ENCODE measurements at places on chromosomes 7 and 10.

DNA sequence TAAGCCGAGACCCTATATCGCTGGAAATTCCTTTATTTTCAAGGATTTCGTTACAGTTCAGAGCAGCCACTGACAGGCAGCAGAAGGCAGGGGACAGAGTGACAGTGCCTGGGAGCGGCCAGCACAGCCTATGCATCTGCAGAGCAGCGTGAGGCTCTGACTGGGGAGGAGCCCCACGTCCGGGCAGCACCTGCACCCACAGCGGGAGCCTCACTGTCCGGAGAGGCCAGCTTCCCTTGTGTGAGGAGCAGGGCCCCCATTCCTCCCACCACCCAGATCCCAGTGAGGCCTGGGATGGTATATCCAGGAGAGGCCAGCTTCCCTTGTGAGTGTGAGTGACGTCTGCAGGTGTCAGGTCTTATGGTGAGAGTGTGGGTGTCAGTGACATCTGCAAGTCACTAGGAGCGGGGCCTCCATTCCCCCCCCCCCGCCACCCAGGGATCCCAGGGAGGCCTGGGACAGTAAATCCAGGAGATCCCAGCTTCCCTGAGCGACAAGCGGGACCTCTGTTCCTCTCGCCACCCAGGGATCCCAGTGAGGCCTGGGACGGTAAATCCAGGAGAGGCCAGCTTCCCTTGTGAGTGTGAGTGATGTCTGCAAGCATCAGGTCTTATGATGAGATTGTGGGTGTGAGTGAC, 259.1 kb downstream of the PTPRN2 start:
- no peak for DNase-seq

DNA sequence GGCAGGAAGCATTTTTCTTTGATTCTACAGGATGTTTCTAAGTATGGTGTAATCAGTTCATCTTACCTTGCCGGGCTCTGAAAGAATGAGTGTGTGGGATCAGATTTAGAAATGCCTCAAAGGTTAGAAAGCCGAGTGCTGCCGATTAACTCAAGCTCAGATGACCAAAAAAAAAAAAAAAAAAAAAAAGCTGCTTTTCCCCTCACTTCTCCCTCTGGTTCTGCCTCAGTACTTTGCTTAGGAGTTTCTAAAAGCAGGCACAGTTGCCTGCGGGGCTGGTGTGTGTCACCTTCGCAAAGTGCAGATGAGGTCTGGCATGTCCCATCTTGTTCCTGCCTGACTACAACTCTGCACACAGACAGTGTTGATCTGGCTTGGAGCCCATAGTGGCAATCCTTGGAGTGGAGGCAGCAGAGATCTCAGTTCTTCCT, 47.0 kb downstream of the KIAA1217 start:
- no peak for DNase-seq

- DNase-seq, result no peak
Measured at GRCh38 chr10:27724287-27724686, 21.3 kb downstream of the MKX start.

GRCh38 chr10:97888641-97889262, 39.1 kb downstream of the GOLGA7B start:
- no peak for DNase-seq

DNA sequence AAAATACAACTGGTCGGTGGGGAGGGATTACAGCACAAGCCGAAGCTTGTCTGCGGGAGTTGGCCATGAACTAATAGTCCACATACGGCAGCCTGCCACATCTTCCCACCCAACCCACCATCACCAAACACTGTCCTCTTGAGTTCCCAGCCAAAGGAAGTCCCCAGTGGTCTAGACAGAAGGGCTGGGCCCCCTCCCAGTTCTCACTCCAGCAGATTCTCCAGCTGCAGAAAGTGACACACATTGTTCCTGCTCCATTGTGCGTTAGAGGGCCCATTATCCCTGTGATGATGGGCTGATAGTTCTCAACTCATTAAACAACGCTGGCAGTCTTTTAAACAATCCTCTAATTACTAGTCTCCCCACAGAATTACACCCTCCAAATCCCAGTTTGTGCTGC, 148.0 kb downstream of the FGFR2 start:
- no peak for DNase-seq

GRCh38 chr7:50352282-50352681, 47.8 kb downstream of the IKZF1 start:
- DNase-seq, result no peak

DNA sequence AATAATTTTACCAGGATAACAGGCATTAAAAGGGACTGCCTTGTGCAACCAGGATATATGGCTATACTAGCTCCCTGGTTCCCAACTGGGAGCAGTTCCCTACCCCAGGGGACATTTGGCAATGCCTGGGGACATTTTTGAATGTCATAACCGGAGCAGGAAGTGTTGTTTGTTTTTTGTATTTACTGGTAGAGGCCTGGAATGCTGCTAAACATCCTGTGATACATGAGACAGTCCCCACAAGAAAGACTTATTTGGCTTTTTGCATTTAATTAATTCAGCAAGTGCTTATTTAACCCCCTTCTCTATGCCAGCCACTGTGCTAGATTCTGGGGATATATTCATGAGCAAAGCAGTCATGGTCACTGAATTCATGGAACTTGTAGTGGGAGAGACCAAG, 181.2 kb downstream of the BBS9 start:
- no peak for DNase-seq

DNA sequence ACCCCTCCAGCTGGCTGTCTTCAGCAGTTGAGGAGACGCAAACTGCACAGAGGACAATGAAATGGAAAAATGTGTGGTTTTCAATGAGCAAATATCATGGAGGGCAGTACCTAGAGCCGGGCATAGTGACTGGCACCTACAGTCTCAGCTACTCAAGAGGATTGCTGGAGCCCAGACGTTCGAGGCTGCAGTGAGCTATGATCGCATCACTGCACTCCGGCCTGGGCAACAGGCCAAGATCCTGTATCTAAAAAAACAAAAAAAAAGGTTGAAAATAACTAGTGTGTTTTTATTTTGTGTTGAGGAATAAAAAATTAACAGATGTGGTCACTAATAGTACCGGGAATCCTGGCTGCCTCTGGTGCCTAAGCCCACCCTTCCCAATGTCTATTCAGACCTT, 345.5 kb downstream of the GALNT17 start:
- DNase-seq, result no peak

DNA sequence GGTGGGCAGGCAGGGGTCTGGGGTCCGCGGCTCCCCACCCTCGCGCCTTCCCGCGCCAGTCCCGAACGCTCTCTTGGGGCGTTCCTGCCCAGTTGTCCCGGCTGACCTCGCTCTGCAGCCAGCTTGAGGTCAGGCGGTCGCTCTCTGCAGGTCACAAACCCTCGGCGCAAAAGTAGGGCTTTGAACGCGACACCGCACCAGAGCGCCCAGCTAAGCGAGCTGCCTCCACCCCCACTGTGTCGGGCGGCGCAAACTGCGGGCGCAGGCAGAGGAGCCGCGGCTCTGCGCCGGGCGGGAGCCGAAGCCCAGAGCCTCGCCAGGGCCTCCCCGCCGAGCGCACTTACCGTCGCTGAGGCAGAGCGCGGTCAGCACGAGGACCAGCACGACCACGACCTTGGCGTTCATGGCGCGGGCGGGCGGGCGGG, 284 bp downstream of the CXCL12 start:
- DNase-seq, result no peak

GRCh38 chr10:119541046-119541445, 1.5 kb downstream of the RGS10 start:
- peak; percentile 29 for DNase-seq

- no peak for DNase-seq
Measured at GRCh38 chr10:100245484-100246220, 16.3 kb upstream of the CHUK start.

- no peak for DNase-seq
Measured at GRCh38 chr7:43954524-43955228, 28.4 kb downstream of the UBE2D4 start.

DNA sequence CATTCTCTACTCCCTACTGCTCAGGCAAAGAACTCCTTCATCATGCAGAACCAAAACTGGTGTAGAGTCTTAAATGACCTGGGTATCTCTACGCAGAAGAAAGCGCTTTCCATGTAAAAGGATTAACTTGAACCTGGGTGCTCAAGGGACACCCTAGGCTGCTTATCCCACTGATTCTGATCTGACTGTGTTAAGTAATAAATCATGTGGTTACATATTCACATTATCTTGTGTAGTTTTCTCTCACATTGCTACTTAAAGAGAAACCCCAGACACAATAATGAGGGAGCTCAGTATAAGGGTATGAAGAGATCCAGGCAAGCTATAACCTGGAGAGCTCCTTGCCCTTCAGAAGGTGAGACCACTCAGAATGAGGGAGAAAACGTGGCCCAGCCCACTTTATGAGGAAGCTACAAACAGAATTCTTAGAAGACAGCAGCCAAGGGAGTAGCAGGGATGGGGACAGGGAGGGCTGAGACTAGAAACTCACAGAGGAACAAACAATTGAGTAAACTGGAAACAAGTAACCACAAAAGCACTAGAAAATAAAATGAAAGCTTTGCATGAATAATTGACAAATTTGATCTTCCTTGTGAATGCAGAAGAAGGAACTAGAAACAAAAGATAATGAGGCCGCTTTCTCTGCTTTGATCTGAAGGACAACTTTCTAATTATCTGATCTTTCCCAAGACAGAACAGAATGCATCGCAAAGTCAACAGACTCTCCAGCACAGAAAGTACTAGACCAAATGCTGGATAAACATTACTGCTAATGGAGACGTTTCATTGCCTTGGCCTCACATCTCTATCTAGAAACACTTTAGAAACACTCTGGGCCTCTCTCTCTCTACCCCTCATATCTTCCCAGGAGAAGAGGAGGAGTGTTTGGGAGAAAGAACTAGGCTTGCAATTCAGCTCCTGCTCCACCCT, 76.1 kb downstream of the LRRC17 start:
- DNase-seq, result no peak

DNA sequence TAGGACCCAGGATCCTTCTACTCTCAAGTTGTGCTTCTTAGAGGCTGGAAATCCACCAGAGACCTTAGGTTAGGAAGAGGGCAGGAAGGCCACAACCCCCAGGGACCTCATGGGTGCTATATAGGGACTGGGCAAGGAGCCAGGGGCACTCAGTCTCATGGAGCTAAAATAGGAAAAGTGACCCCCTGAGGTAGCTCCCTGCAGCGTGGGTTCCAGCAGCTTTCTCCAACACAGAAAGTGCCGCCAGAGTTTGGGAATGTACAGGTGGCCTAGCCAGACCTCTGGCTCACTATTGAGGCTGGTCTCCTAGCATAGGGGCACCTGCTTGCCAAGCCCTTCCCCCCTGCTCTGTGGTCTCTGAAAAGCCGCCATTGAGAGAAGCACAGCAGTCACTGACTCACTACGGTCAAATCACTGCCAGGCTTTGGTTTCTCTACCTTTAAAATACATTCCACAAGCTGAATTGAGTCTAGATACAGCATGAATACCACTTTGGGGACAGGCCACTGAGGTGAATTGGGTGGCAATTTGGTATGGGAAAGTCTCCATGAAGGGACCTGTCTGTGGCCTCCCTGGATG, 333.2 kb upstream of the PODXL start:
- DNase-seq, result no peak

DNA sequence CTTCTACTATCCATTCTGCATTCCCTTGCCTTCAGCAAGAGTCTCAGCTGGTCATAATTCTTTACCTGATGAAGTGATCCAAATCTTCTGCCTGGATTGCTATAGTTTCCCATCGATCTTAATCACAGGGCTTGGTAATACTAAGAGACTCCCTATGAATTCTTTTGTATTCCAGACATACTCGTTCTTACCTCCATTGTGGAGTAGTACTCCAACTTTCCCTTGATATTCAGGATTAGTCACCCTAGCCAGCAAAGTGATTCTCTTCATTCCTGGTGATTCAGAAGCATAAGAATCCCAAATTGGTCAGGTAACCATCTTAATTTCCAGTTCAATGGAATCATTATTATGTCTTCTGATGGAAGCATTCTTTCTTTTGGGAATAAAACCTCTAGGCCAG, 96.7 kb downstream of the TWIST1 start:
- DNase-seq, result no peak

- DNase-seq, result no peak
Measured at GRCh38 chr7:155017834-155018233, 14.9 kb upstream of the PAXIP1 start.

DNA sequence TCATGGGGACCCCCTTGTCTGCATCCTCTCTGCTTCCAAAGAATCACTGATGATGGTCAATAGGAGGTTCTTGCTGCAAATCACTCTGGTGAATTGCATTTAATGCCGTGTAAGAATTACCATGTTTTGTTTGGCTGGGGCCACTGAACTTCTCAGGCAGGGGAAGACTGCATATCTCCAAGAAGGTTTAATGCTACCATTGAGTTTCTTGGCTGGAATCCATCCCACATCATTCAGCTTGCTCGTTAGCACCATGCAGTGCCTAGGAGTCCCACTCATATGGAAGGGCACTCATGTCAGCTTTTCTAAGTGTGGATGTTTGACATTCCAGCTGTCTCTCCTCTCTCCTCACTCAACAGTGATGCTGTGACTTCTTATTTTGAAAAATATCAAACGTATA, 50.2 kb upstream of the BAMBI start:
- no peak for DNase-seq
